ENCODE measurements at places on chromosomes 12 and 14. TPM values are rescaled to one million over a fixed set of nuclear protein-coding genes. Genes with fewer than 3 reads are reported as not detected.

GRCh38 chr12:78885466-78885865, 20.9 kb downstream of the SYT1 start:
- DNase-seq = no peak

DNA sequence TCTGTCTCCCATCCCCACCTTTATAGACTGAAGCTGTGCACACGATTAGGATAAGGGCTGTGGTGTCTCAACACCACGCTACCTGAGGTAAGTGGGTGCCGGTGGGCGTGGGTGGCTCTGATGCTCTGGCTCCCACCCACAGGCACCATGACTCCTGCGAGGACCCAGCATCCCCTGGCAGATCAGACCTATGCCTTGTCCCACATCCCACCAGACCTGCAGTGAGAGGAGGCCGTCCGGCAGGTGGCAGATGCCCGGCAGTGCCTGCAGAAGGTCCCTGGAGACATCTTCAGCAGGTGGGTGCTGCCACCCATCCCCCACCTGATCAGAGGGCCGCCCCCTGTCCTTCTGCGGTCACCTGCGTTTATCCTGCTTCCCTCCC, 104.4 kb upstream of the PRB2 start:
- no peak for DNase-seq

Gene KCNJ8
- 12.8 TPM for total RNA-seq

- DNase-seq = no peak
These were observed 24.6 kb upstream of the AICDA start for GRCh38 chr12:8637244-8637643.

Gene SIX1
- total RNA-seq = 2.3 TPM

Gene COCH
- 0.50 TPM for total RNA-seq

GRCh38 chr12:64918344-64918743, 93.9 kb downstream of the TBC1D30 start:
- no peak for DNase-seq

GRCh38 chr12:51851413-51852124, 3.1 kb upstream of the FIGNL2 start:
- DNase-seq = no peak

GRCh38 chr12:131606218-131606901, 104.5 kb upstream of the SFSWAP start:
- DNase-seq = no peak

- no peak for DNase-seq
These were observed 13.2 kb upstream of the SLC6A13 start for GRCh38 chr12:275812-276211.

DNA sequence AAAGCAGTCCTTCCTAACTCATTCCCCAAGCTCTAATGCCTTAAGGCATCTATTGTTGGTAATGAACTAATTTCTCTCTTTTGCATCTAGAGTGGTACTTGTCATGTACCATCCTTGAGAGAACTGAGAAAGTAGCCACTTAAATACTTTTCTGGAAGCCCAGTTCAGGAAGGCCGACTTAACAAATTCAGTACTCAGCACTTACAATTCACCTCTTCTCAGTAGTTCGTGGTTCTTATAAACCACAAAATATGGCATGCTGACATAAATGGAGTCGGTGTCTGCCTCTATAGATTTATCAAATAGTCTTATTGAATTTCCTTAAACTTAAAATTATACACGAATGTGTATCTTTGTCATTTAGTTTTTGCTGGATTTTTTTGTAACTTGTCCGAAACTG, 9.4 kb upstream of the COCH start:
- DNase-seq = no peak

DNA sequence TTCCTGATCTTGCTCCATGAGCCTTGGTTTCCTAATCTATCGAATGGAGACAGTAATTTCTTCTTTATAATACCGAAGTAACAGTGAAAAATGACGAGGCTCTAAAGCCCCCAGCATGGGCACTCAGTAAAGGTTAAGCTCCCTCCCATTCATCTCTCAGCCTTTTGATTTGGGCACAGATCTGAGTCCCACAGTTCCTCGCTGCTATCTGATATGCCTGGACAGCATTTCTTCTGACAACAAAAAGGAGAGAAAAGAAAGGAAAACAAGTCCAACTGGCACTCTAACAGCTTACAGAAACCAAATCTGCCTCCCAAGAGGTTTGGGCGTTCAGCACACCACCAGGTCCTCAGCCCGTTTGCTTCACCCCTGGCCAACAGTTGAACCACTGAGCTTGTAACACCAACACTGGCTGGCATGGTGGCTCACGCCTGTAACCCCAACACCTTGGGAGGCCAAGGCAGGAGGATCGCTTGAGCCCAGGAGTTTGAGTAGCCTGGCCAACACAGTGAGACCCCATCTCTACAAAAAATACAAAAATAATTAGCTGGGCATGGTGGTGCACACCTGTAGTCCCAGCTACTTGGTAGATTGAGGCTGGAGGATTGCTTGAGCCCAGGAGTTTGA, 19.5 kb downstream of the CCDC88C start:
- DNase-seq = no peak

Gene EPYC
- not detected for total RNA-seq

Gene BEST3
- total RNA-seq = not detected

GRCh38 chr12:11794751-11795150, 145.3 kb downstream of the ETV6 start:
- no peak for DNase-seq

Gene DBX2
- total RNA-seq = 0.12 TPM

Gene LIN7A
- 14.6 TPM for total RNA-seq

- DNase-seq = no peak
These were observed 605.1 kb downstream of the VRK1 start for GRCh38 chr14:97402279-97402678.

Gene TMEM63C
- 0.27 TPM for total RNA-seq

- DNase-seq = no peak
These were observed 17.5 kb downstream of the STON2 start for GRCh38 chr14:81382517-81383225.

Gene GARIN6
- not detected for total RNA-seq

Gene PLEKHG7
- 1.6 TPM for total RNA-seq

DNA sequence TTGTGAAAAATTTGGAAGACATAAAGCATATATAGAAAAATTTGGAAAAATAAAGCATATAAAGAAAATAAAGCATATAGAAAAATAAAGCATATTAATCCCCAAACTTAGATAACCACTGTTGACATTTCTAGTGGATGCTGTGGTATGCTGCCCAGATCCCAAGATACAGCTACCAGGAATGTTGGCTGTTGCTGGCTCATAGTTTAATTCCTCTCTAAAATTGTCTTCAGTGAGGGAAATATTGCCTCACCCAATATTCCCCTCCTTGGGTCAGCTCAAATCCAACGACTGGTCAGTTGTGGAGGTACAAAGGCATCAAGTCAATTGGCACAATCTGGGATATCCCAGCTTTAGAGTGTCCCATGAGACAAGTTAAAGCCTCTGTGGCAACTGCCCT, 10.1 kb upstream of the KICS2 start:
- no peak for DNase-seq

Gene GPR65
- total RNA-seq = 13.4 TPM

DNA sequence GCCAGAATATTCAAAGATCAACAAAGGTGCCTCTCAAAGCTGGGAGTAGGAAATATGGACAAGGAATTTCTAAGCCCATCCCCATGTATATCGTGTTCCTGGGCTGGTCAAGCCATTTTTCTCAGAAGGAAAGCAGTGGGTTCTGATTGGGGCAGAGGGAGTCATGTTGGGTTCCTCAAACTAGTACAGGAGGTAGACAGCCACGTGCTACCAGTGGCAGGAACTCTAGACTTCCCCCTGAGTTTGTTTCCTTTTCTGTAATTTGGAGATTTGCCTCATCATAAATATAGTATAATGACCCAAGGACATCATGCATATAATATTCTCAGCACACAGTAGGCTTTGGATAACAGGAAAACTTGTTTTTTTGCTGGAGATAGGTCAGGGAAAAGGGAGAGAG, 16.4 kb upstream of the PLEKHH1 start:
- DNase-seq = no peak

Gene LRP1-AS
- not detected for total RNA-seq

DNA sequence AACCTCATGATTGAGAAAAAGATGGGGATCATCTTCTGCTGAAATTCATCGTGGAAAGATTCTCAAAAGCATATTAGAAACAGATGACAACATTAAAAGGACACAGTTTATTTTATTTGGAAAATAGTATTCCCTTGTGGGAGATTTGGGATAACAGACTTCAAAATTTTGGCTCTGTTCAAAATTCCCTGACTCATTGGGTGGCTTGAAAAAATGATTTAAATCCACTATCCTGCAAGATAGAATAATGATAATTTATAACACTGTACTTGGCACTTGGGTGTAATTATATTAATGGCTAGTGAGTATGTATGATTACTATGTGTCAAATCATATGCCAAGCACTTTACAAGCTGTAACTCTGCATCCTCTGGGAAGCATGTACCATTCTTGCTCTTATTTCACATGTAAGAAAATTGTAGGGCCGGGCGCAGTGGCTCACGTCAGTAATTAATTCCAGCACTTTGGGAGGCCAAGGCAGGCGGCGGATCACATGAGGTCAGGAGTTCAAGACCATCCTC, 128.8 kb downstream of the LMNTD1 start:
- no peak for DNase-seq

Gene RFLNA
- 0.50 TPM for total RNA-seq

GRCh38 chr12:124920353-124920935, 6.0 kb upstream of the UBC start:
- no peak for DNase-seq

DNA sequence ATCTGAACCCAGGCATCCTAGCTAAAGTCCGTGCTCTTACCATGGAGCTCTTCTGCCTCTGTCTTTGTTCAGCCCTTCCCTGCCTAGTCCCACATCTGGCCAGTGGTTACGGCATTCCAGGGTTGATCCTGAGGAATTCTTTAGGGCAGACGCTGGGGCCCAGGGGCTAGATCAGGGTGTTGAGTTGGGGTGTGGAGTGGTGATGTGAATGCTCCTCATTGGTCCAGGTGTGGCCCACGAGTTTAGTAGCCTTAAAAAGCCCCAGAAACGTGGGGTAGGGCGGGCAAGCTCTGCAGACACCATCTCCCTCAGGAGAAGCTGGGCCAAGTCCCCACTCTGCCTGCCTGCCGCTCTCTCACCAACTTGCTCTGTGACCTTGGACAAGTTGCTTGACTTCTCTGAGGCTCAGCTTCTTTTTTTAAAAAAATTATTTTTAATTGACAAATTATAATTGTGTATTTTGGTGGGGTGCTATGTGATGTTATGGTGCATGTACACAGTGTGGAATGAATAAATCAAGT, 9.0 kb upstream of the SERPINA6 start:
- no peak for DNase-seq

DNA sequence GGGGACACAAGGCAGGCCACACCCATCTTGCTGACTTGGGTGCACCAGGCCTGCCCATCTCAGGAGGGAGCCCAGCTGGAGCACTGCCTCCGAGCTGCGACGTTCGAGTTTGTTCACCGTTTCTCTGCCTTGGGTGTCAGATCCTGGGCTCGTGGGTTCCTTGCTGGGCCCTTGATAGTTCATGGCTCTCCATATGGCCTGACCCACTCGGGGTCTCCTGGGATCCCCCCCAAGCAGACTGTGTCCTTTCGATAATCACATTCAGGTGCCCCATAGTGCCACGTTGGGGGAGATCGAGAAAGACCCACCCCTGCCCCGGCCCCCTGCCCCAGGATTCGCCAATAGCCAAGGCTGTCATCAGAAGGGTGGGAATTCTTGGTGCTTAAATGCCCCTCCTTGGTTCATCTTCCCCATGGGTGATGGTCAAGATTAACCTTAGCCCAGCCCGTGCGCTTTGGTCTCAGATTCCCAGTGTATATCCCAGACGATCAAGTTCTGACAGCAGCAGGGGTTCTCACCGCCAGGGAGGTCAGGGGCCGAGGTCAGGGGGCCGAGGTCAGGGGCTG, 7.4 kb downstream of the RFLNA start:
- no peak for DNase-seq

Gene GLS2
- 4.8 TPM for total RNA-seq

Gene TAS2R10
- total RNA-seq = 0.35 TPM

DNA sequence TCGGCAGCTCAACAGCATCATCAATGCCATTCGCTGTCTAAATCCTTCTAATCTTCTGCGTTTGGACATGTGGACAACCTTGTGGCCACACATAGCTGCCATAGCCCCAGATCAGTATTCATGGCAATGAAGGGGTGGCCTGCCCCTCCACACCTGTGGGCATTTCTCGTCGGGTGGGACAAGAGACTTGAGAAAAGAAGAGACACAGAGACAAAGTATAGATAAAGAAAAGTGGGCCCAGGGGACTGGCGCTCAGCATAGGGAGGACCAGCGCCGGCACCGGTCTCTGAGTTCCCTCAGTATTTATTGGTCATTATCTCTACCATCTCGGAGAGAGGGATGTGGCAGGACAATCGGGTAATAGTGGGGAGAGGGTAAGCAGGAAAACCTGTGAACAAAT, 42.3 kb downstream of the MAGOHB start:
- DNase-seq = no peak

DNA sequence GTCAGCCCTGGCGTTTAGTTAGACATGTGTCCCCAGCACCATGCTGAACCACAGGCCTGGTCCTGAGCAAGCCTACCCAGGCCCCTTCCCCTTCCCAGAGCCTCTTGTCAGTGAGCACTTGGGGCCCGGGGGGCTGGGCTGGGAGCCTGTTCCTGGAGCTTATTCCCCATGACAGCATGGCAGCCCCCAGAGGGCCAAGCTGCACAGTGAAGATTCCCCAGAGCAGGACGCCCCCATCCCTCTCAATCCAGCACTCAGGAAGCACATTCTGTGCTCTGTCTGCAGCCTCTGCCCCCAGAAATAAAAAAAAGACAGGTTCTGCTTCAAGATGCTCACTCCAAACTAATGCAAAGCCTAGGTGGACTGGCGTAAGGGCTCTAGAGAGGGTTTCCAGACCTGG, 117.3 kb downstream of the LGMN start:
- DNase-seq = no peak
